ENCODE measurements at places on chromosomes 5 and 9.

DNA sequence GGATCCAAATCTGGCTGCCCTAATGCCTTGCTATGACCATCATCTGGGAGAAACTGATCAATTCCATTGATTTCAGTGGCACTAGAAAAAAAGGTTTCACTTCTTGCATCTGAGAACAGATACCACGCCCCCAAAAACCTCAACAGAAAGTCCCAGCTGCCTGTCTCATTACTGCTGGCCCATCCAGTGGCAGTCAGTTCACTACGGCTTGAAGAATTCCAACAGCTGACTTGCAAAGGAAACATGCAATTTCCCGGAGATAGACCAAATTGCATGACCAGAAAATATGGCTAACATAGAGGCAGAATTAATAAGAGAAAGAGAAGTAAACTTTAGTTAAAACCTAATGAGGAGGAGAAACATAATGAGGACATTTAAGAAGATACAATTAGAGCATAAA, 48.6 kb downstream of the UGCG start:
- DNase-seq, result no peak

DNA sequence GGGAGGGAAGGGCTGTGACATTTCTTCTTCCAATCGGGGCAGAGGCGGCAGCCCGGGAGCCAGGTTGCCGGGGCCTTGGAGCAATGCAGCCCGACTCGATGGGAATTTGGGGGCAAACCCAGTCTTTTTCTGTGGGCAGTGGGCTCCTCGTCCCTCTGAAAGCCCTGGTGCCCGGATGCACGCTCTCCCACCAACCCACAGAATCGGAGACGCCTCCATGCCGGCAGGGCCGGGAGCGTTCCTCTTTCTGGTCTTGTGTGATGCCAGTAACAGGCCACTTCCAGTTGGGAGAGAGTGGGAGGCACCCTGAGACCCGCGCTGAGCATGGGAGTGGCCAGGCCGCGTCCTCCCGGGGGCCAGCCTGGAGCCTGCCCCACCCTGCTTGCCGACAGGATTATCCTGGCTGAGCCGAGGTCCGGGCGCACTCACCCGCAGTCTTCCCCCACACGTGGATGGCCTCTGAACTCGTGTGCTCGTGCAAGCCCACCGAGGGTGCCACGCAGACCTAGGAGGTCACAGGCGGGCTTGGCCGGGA, 17.8 kb downstream of the OLFM1 start:
- DNase-seq, result no peak

DNA sequence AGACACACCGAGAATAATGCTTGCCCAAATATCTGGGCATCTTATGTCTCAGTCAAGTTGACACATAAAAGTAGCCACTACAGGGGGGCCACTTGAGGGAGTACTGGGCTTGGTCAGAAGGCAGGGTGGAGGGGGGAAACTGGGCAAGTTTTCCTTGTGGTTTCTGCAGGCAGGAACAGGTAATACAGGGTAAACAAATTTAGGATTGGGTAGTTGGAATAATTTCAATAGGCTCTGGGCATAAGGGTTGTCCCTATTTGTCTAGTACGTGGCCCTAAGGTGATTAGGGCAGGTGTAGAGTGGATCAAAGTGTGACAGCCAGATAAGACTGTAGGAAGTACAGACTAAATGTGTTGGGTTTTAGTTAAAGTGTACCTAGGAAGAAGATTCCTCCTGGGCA, 353.1 kb downstream of the TLE4 start:
- no peak for DNase-seq

GRCh38 chr9:129868872-129869486, 33.7 kb downstream of the USP20 start:
- DNase-seq, result no peak

DNA sequence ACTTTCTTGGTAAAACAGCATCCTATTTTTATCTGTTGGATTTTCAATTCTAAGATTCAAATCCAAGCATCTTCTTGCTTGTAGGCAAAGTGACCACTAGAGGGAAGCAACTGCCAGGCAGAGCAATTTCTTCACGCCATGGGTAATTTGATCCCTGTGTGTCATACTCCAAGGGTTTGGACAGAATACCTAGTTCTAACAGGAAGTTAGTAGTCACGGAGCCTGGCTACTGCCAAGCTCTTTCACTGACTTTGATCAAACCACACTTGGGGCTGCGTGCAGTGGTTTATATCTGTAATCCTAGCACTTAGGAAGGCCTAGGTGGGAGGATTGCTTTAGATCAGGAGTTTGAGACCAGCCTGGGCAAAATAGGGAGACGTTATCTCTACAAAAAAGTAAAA, 473.6 kb upstream of the TNC start:
- DNase-seq, result no peak

GRCh38 chr9:104544644-104545043, 8.0 kb upstream of the OR13C3 start:
- DNase-seq, result no peak

- no peak for DNase-seq
Observed at GRCh38 chr9:69180670-69181069, 6.6 kb downstream of the TJP2 start.

DNA sequence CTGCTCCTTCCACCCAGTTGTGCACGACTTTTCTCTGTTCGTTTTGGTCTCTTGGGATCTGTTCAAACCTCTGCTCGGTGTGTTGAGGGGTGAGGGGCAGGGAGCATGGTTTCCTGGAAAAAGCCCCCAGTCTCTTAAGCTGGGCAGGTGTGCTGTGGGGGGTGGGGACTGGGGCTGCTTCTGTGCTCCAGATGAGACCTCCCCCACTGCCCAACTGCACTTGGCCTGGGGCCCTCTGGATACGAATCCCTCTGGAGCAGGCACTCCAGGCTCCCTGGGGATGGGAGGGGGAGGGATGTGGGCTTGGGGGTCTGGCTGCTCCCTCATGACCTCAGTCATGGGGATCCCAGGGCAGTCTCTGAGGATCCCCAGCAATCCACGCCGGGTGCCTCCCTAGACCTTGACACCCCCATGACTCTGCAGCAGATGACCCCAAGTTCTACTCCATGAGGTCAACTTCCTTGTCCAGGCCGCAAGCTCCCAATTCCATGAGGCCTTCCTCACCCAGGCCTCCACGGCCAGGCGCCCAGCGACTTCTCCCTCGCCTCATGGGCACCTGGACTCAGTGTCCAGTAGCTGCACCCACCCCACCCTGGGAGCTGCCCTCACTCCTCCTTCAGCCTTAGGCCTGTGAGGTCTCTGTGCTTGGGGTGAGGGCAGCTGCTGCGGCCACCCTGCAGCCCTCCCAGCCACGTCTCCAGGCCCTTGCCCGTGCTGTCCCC, 5.9 kb upstream of the AHRR start:
- DNase-seq, result no peak

All from anterior cingulate cortex (tissue), 58 donors.